ENCODE measurements at places on chromosomes 7 and 10.

DNA sequence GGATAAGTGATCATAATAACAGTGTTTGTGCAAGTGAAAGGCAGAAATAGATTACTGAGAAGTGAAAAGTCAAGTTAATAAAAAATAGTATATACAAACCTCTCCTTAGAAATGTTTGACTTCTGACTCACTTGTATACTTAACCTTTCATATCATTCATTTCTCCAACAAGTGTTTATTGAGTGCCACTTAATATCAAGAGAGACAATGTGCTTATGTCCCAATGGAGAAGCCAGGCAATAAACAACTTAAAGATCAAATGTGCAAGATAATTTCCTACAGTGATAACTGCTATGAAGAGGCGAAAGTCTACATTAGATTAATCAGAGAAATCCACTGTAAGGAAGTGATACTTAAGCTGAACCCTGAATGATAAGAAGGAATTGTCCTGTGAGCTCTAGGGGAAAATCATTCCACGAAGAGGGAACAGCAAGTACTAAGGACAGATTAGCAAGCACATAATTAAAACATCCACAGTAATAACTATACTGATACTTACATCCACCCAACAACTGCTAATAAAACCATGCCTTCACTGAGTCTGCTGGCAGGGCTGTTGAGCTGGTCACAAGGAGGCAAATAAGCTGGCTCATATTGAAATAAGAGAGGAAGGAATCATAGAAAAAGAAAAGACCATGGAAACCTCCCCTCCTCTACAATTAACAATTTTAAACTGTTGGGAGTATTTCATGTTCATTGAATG, 203.5 kb downstream of the CTNNA3 start:
- DNase-seq, result no peak

- no peak for DNase-seq
Measured at GRCh38 chr7:90119178-90119971, 34.9 kb upstream of the STEAP1 start.

DNA sequence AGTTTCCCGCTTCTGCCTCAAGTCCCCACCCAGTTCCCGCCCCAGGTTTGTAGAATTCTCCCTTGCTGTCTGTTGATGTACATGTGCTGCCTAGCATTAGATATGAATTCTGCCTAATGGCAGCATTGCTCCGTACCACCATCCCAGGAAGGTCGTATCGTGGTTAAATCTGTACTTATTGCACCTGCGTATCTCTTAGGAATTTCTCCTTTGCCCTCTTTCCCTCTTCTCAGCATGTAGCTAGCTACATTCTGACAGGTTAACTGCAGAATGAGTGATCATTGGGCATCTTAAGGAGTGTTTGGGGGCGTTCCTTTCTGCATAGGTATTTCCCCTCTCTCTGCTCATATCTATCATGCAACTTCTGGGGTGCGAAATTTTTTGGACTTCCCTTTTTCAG, 293.1 kb downstream of the GPR158 start:
- no peak for DNase-seq

GRCh38 chr10:72459301-72459700, 104.6 kb upstream of the DNAJB12 start:
- DNase-seq, result no peak

- DNase-seq, result no peak
Measured at GRCh38 chr7:157872447-157872846, 535.6 kb downstream of the DNAJB6 start.

DNA sequence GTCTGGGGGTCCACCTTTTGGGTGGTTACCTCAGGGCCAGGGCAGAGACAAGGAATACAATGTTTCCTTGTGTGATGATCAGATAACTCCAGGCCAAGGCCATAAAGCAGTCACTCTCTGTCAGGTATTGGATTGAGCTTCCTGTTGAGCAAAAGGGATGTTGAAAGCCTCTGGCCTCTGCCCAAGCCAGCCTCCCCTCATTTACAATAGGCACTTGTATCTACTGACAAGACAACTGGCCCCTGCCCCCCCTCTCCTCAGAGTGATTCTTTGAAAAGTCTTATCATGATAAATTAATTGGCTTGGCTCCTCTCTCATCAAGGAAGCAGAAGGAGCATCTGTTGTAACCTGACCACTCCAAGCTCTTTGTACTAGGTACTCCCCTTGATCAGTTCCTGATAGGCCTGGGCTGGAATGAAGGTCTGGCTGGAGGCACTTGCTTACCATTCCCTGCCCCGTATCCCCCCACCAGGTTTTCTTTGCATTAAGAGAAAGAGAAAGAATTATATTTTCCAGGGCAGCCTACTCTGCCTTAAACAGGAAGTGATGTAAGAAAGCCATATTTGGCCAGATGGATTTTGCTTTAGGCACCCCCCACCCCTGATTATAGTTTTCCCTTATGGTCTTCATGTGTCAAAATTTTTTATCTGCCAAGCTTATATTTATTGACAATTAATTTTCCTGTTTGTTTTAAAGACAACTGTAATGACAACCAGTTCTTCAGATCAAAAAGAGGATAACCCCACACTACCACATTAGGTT, 42.1 kb upstream of the HPS1 start:
- no peak for DNase-seq

DNA sequence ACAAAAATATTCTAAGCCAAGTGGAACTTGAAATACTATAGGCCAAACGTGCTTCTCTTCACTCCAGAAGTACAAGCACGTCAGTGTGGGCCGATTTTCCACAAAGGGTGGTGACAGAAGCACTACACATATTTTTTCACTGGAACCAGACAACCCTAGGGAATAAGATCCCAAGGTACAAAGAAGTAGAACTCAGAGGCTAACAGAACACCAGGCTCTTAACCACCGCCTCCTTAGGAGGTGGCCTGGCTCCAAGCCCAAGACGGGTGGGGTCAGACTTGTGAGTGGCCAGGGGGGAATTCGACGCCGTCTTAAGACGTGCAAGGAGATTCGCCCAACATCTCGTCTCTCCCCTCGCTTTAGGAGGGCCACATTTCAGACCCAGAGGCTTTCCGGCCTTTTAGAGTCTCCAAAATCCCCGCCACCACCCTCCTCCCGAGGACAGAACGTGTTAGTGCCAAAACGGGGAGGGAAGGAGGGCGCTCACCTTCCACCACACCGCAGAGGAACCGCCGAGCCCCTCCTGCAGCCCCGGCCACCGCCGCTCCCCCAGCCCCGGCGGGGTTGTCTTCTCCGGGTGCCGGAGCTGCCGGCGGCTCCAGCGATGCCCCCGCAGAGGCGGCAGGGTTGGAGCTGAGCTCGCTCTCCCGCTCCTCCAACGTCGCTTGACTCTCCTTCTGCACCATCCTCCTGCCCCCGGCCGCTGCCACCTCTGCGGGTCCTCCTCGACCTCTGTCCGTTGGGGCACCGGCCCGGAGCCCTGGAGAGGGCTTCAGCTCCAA, 716 bp downstream of the OGA start:
- DNase-seq, result no peak

GRCh38 chr7:159112136-159113011, 32.3 kb downstream of the VIPR2 start:
- no peak for DNase-seq

DNA sequence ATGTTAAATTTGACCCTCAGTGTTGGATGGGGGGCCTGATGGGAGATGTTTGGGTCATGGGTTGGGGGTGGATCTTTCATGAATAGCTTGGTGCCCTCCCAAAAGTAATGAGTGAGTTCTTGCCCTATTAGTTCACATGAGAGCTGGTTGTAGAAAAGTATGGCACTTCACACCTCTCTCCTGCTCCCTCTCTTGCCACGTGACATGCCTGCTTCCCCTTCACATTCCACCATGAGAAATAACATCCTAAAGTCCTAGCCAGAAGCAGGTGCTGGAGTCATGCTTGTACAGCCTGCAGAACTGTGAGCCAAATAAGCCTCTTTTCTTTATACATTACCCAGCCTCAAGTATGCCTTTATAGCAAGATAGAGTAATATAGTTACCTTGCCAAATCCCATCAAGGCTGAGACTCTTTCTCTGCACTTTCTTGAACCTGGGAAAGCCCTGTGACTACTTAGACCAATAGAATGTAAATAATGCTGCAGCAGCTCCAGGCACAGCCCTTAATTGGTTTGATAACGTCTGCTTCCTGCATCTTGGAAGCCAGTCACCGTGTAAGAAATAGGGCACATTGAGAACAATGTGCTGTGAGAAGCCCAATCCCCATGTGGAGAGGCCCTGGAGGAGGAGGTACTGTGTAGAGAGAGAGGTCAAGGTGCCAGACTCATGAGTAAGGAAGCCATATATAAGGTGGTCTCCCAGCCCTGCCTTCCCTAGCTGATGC, 88.0 kb upstream of the NAMPT start:
- DNase-seq, result no peak

GRCh38 chr10:133473270-133473669, 19.5 kb downstream of the SCART1 start:
- DNase-seq, result no peak

DNA sequence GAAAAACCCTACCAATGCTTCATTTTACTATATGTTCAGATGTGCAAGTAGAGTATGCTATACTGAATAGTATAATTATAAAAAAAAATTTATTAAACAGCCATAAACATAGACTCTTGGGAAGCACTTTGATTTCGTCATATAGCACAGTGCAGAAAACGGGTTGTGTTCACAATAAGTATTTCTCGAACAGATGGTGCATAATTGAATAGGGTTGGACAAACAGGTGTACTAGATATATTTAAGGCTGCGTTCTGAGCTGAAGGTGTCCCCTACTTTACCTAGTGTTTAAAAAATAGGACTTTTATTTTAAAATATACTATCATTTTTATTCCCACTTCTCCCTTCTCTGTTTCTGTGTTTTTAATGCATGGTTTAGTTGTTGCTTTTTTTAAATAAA, 841.5 kb downstream of the ANKRD7 start:
- DNase-seq, result no peak

DNA sequence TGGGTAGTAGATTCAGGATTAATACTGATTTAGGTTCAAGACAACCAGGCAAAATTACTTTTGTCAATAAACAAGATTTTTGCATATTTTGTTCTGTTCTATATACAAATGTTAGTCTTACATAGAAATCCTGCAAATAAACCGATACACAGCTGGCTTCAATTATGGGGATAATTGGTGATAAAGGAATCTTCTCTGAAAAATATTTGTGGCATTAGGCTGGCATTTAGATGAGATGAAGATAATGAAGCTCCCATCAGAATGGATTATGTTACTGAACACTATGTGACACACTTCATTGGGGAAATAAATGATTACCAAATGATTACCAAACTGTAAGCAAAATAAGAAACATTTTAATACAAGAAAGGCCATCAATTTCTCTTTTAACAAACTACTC, 65.8 kb downstream of the NT5C2 start:
- no peak for DNase-seq

DNA sequence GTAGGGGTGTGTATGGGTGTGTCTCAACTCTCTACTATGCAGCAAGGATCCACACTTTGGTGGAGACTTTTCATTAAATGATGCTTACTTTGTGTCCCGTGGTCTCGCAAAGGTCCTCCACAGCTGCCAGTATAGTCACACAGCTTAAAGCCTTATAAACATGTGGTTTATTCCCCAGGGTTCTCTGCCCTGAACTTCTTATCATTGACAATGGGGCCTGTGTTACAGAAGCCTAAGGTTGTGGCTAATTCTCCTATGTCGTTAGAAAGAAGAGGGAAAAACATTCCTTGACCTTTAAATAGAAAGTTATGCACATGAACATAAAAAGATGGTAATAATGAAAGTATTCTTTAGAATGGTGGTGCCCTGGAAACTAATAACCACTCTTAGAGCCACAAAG, 201.4 kb downstream of the INHBA start:
- DNase-seq, result no peak

DNA sequence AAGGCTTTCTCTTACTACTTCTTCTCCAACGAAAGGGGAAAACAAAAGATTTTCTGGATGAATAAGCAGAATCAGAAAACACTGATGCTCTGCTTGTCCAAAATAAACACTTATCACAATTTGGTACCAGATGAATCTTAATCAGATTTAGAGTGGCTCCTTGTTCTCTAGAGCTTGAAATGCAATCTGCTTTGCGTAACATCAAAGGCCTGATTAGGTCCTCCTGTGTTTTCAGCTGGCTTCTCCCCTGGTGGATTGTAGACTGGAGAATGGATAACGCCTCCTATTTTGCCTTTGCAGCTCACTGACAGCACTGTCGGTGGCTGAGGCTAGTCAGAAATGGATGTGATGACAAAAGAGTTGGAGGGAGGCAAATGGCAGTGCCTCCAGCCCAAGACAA, 91.2 kb downstream of the FAM13C start:
- no peak for DNase-seq

GRCh38 chr7:44769776-44770294, 21.2 kb downstream of the ZMIZ2 start:
- DNase-seq, result no peak

Data from NCI-H1436 treated with DMSO at 0.1 percent for 48 hours (cell line).